ENCODE measurements at places on chromosomes 3 and 15. TPM values are rescaled to one million over a fixed set of nuclear protein-coding genes. Genes with fewer than 3 reads are reported as not detected.

ACAN gene
- total RNA-seq, result not detected

GRCh38 chr15:28901987-28902745 is 16.4 kb downstream of the APBA2 start:
- DNase-seq, result no peak

DCLK3 gene
- total RNA-seq, result not detected

GRCh38 chr15:48794697-48795134 is 16.2 kb downstream of the CEP152 start:
- DNase-seq, result no peak

LEKR1 gene
- 1.4 TPM for total RNA-seq
